Dorsolateral prefrontal cortex (tissue), 122 donors: ENCODE measurements at places on chromosomes 2 and 18.

GRCh38 chr18:31610286-31611205, 18.9 kb downstream of the TTR start:
- DNase-seq: no peak

- DNase-seq: no peak
Measured at GRCh38 chr2:234632527-234633391, 135.9 kb upstream of the ARL4C start.

GRCh38 chr18:67654101-67654500, 137.6 kb upstream of the DSEL start:
- no peak for DNase-seq

DNA sequence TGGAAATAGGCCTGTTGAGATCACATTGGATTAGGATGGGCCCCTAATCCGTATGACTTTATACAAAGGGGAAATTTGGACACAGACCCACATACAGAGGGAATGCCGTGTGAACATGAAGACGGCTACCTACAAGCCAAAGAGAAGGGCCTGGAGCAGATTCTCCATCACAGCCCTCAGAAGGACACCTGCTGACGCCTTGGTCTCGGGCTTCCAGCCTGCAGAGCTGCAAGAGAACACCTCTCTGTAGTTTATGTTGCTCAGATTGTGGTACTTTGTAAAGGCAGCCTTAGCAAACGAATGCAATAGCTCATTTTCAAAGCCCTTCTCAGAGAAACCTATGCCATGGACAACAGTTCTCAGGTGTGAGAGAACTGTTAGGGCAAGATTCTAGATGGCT, 86.1 kb downstream of the LONRF2 start:
- DNase-seq: no peak

DNA sequence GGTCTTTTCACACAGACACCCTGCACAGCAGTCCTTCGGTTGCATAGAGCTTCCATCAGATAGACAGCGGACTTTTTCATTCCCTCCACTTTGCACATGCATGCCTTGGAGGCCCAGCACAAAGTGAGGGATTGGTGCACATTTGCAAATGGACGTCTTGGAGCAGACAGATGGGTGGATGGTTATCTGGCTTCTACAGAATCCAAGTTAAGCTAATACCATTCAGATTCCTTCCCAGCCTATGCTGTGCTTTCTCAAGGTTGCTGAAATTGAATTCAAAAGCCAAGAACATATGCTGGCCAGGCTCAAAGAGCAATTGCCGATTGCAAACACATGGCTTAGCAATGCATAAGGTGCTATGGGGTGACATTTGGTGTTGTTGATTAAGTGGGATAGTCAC, 186.4 kb downstream of the VAPA start:
- no peak for DNase-seq

DNA sequence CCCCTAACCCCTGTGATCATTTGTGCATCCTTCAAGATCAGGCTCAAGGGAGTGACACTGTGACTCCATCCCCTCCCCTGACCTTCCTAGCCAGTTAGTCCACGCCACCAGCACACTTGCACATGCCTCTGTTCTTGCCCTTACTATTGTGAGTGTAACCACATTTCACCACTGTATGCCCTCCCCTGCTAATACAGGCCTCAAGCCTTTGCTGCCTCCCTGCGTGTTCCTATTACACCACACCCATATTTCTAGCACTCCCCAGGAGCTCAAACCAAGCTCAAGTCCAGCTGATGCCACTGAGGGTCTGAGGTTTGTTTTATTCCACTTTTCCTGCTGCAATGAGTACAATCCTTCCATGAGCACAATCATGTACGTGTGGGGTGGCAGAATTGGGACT, 288.9 kb upstream of the FBXO11 start:
- DNase-seq: no peak

DNA sequence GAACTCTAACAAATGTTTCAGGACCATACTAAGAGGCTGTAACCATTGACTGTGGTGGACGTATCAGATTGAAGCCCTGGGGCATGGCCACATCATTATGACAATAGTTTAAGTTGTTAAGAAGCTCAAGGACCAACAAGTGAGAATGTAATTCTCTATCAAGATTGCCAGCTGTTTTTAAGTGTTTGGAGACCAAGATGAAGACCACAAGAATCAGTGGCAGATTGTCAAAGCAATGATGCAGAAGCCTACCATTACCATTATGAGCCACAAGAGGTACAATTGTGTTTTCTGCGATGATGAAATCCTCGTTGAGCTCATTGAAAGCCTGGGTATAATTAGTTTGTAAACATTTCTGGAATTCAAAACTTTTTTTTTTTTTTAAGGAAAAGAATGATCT, 261.1 kb upstream of the ZEB2 start:
- DNase-seq: no peak

- DNase-seq: no peak
Measured at GRCh38 chr2:98908931-98909316, 27.1 kb downstream of the CRACDL start.

- DNase-seq: no peak
Measured at GRCh38 chr18:33560686-33561370, 17.2 kb upstream of the ASXL3 start.

- no peak for DNase-seq
Measured at GRCh38 chr2:195647302-195647701, 9.7 kb upstream of the SLC39A10 start.

DNA sequence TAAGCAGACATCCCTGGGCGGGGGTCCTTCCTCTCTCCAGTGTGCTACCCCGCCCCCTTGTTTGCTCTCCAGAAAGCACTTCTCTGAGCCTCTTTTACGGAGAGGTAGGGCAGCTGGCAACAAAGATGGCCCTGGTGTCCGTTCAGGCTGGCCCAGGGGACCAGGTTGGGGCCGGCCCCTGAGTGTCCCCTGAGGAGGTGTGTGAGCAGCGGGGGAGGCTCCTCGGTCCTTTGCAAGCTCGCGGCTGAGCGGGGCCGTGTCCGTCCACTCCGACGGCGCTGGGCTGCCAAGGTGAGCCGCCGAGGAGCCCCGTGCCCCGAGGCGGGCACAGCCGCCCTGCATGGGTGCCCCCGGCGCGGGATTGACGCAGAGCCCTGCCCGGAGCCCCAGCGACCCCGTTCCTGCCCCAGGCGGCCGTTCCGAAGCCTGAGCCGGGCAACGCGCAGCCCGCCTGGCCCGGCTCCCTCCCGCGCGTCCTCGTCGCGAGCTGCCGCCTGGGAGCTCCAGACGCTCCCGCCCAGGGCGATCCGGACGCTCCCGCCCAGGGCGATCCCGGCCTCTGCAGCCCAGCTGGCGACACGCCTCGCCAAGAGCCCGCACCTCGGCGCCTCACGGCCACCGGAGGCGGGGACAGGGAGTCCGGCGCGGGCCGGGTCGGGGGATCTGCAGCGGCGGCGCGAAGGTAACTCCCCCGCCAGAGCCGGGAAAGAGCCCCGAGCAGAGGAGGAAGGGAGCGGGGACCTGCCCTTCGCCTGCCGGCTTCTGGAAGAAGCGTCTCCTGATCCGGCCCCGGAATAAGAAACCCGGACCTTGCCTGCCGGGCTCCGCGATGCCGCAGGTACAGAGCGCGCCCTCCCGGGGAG, at the start of gene PROKR1:
Gene PROKR1 (plus strand): TSS at position 569 of the 863 bp plus-strand sequence. CDS start 2,243 bp downstream, outside the sequence.
- no peak for DNase-seq

DNA sequence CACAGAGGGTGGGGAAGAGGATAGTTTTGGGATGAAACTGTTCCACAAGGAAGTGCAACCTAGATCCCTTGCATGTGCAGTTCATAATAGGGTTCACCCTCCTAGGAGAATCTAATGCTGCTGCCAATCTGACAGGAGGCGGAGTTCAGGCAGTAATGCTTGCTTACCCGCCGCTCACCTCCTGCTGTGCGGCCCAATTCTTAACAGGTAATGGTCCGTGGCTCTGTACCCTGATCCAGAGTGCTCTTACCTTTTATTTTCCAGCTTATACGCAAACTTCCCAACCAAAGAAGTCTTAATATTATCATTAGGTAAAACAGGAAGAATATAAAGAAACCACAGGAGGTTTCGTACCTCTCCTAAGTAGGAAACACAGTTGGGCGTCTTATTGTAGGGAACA, 82.7 kb upstream of the CD302 start:
- no peak for DNase-seq

DNA sequence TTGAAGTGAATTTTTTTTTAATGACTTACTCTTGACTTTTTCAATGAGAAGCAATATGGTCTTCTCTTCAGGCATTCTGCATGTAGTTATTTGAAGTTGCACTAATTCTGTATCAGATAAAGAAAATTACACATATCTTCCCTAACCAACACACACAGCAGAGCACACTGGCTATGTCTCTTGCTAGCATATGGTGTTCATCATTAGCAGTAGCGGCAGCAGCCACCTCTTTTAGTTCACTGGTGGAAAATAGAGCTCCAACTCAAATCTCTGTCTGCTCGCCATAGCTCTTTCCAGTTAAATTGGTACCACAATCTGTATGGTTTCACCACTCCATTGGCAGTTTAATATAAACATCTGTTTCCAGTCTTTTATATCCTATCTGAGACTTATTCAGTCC, 278.1 kb upstream of the ZEB2 start:
- peak; percentile 13 for DNase-seq
